ENCODE measurements at places on chromosomes 6 and 20.

- DNase-seq: peak; percentile 66
These were observed 25.4 kb downstream of the ZKSCAN8 start for GRCh38 chr6:28167068-28167467.

- no peak for DNase-seq
These were observed 63.3 kb downstream of the CAP2 start for GRCh38 chr6:17456711-17457110.

- no peak for DNase-seq
These were observed 11.9 kb upstream of the STK38 start for GRCh38 chr6:36559011-36559793.

DNA sequence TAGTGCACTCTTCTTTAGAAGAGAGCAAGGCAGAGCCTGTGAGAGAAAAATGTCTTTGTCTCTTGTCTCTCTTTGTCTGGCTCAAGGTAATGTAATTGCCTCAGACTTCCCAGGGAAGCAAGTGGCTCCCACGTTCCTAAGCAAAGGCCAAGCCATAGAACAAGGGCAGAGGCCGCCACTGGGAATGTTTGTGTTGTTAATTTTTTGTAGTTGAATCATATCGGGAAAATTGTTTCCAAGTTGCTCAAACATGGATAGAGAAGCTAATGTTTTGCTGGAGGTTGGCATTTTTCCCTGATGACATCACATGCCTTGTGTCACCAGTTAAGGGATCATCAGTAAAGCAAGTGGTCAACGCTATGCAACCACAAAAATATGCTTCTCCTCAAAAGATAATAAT lies 211.5 kb upstream of the FOXA2 start:
- peak; percentile 91 for DNase-seq

DNA sequence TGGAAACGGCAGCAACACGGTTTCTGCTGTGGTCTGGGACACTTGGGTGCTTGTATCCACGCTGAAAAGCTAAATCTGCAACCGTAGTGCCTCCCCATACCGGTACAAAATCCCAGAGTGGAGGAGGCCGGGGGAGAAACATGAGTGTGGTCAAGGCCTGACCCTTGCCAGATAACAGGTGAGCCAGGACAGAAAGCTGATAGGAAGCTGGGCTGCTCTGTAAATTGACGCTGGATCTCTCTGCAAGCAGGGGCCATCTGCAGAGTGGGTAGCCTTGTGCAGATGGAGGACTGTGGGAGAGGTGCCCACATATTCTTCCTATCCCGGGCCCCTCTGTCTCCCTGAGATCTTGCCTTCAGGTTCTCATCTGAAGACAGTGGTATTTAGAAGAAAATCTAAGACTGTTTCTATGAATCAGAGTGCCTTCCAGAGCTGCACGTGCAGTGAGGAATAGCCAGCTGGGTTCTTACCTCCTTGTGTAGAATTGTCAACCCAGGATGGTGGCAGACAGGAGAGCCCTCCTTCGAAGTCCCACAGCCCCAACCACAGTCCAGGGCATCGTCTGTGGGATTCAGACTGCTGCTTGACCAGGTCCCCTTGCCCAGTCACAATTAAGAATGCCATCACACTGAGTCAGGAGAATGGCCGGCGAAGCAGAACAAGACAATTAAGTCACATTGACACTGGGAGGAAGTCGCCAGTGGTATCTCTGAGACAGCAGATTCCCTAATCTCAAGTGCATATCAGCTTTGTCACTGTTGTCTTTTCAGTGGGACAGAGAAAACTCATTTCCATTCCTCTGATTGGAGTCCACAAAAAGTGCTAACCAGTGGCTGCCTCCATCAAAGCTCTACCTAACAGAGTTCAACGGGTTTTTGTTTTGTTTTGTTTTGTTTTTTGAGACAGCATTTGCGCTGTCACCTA lies 100.0 kb upstream of the RIPOR2 start:
- DNase-seq: no peak

DNA sequence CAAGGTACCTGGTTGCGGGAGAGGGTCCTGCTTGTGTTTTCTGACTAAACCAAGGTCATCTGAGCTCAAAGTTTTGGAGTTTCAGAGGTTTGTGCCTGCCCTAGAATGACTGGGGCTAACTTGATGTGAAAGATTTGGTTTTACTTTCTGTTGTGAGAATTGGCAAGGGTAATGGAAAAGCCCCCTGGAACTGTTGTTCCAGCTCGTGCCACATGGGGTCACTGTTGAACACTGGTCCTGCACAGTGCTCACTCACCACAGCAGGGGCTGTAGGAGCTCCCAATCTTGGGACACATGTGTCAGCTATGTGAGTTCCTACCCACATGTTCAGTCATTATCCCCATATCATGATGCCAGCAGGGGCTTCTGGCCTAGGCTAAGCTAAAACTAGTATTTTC lies 6.5 kb downstream of the TGM6 start:
- no peak for DNase-seq

DNA sequence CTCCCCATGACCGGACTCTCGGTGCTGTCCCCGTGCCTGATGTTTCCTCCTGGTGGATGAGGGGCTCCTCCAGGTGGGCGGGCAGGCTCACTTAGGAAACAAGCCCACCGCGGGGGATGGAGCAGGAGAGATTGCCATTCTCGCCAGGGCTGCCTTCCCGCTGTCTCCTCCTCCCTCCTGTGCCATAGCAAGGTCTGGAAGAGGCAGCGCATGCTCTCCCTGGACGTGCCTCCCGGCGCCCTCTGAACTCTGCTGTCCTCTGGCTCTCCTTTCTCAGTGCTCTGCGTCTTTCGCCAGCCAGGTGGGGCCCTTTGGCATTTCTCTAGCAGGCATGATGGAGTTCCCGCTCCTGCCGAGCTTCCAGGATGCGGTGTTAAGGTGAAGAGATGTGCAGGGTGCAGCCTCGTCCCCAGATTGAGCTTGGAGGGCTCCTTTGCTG lies 17.4 kb upstream of the NPEPL1 start:
- no peak for DNase-seq

DNA sequence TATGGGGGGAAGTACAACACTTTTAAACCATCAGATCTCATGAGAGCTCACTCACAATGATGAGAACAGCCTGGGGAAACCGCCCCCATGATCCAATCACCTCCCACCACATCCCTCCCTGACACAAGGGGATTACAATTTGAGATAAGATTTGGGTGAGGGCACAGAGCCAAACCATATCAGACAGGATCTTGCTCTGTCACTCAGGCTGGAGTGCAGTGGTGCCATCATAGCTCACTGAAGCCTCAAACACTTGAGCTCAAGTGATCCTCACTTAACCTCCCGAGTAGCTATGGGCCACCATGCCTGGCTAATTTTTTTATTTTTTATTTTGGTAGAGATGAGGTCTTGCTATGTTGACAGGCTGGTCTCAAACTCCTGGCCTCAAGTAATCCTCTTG lies 5.1 kb upstream of the IYD start:
- no peak for DNase-seq

GRCh38 chr6:25192590-25193459 lies 86.3 kb upstream of the CARMIL1 start:
- DNase-seq: peak; percentile 79

GRCh38 chr6:125512621-125513020 lies 210.9 kb upstream of the HDDC2 start:
- no peak for DNase-seq

DNA sequence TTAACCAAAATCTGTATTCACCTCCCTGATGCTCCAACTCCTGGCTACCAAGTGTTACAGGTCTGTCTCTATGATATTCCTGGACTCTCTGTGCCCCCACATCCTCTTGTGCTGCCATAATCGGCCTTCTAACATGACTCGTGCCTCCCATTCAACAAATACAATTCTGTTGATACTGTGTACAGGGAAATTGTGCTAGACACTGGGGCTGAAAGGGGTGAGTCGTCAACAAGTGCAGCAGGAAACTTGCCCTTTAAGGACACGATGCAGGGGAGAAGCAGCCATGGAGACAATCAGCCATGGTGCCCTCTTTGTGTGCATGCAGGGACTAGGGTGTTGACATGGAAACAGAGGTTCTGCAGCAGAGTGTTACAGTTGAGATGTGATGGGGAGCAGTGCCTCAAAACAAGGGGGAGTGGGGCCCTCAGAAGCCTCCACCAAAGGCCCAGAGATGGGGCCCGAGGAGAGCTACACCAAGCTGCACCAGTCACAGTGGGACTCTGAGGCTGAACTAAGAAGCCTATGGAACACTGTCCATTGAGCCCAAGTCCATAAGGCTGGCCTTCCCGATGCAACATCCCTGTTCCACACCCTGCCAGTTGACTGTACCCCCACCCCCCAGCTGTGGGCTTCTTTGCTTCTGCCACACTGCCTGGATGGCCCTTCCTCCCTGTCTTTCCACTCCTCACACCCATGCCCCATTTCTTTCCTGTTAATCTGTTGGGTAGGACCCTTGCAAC lies 3.1 kb downstream of the PCED1A start:
- DNase-seq: no peak

DNA sequence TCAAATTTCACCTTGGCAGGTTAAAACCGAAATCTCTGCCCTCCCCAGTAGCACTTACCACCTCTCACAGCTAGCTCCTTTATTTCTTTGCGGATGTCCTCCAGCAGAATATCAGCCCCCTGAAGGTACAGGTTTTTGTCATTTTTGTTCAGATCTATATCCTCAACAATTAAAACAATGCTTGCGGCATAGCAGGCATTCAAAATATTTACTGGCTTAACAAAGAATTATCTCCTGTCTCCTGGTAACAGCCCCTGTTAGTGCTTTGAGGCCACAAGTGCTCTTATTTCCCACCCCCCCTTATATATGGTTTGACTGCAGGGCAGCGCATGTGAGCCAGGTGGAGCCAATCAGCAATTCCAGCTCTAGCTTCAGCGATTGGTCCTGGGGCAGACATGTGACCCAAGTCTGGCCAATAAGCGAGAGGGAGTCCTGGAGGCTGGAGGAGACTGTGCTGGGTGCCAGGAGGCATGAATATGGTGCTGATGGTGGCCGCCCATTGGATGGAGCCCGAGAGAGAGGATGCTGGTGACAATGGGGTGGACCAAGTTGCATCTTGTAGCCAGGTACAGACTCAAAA lies 21.0 kb downstream of the SULF2 start:
- DNase-seq: no peak

- DNase-seq: no peak
These were observed 1.2 kb downstream of the ZNF335 start for GRCh38 chr20:45970646-45971424.

DNA sequence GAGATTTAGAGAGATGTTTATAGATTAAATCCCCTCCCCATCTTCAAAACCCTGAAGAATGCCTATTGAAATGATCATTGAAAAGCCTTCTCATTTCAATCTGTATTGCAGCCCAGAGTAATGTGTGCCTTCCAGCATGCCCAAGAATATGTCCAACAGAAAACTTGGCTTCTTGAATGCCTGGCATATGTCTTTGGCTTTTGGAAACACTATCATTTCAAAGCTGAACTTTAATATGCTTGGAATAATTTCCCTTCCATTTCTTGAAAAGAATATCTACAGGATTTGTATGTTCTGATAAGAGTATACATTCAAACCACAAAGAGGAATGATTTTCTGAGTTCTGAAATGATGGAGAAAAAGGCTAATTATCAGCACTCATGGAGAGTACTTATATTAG lies 11.9 kb upstream of the PBOV1 start:
- DNase-seq: no peak

DNA sequence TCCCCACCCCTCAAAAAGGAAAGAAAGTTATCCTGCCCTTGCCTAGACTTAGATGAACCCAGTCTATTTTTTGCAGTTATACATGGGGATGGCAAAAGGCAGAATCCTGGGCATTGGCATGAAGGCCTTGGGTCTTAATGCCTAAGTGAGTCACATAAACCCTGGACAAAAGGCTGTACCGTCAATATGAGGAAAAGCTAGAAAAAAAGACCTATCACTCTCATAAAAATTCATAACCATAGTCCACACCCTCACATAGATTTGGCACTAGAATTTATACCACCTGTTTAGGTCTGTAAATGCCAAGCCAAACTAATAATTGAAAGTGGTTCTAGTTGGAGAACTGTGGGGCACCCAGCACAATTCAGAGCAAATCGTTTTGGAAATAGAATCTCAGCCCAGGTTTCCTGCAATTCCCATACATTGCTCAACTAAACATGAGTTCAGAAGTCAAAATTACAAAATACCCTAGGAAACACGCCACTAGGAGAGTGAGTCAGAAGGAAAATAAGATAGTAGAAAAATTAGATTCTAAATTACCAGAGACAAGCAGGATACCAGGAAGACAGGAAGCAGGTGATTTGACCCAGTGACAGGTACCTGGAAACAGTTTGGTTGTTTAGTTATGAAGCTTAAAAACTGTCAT lies 70.4 kb upstream of the FUCA2 start:
- no peak for DNase-seq

DNA sequence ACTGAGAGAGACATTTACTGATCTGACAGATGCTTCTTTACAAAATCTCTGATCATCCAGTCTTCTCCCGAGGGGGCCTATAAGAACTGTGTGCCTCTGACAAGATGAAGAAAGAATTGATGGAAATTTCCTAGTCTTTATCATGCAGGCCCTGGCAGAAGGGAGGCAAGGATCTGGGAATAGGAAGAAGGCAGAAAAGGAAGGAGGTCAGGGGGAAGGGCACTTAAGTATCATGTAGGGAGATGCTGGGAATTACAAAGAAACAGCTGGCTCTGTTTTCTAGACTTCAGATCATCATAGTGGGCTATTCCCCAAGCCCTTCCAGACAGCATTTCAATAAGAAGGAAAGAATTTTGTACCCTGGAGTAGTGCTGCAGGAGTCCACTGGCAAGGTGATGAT lies 243.3 kb upstream of the MOCS1 start:
- DNase-seq: no peak

DNA sequence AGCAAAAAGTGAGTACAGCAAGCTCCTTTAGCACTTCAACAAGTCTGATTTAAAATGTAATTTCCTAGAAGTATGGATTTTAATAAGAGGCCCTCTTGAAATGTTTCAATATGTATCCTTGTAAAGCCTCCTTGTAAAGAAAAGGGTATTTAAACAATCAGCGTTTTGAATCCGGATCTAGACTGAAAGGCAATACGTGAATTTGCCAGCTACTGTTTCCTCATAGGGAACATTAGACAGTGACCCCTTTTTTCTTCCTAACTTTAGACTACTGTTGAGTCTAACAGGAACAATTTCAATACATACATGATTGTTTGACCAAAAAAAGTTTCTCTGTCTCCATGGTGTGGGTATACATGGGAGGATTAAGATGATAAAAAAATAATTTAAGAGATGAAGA lies 395.0 kb downstream of the TFAP2A start:
- DNase-seq: no peak

GRCh38 chr20:38229376-38230252 lies 30.9 kb downstream of the KIAA1755 start:
- DNase-seq: no peak

GRCh38 chr6:87700397-87701343 lies 1.4 kb downstream of the AKIRIN2 start:
- no peak for DNase-seq

DNA sequence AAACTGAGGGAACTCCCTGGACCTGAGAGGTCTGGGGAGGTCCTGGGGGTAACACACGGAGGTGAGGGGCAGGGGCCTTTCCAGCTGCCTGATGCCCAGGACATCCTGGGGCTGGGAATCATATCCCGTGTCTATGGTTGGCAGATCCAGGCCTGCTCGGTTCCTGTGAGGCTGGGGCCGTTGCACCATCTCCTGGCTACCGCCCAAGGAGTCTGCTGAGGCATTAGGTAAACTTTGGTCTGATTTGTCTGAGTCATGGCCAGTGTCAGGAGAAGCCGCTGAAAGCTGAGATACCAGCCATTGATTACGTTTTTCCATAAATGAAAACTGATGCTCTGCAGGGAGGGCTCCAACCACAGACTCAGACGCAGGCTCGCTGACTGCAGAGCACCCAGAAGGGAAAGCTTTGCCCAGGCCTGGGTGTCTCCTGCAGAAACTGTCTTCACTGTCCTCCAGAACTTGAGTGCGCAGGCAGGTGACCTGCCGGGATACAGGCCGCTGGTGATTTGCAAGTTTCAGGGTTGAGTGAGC lies 14.2 kb downstream of the TRAF3IP2 start:
- DNase-seq: peak; percentile 99
